CD4-positive, alpha-beta T cell treated with Interleukin-17A for 1 hour (primary cell): ENCODE measurements at places on chromosomes 5 and 9.

GRCh38 chr5:32628049-32628844 lies 42.9 kb downstream of the SUB1 start:
- DNase-seq: no peak

DNA sequence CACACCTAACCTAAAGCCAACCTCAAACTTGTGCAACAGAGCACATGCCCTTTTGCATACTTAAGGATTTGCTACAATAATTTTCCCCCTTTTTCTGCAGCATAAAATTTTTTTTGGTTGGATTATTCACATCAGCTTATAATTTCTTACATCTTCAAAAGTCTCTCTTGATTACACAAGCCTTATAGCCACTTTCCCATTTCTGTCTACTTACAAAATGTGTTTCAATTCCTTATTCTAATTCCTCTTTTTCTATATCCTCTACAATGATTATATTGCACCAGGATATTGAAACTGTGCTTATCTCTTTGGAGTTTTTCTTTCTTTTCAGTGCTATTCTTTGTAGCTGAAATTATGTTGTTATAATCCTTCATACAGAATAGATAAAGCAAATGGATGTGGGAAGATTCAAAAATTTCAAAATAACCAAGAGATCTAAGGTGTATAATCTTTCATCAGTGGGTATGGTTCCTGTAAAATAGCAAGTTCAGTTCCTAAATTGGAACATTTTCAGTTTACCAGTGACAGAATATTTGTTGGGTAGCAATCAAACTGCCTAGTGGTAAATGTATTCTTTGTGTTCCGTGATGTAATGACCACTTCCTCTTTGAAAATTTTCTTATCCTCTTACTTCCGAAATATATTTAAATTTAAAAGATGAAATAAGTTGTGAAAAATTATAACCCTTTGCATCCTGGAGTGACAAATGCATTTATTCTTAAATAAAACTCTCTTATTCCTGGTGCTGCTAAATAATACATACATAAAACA lies 386.8 kb upstream of the CHD1 start:
- DNase-seq: no peak

DNA sequence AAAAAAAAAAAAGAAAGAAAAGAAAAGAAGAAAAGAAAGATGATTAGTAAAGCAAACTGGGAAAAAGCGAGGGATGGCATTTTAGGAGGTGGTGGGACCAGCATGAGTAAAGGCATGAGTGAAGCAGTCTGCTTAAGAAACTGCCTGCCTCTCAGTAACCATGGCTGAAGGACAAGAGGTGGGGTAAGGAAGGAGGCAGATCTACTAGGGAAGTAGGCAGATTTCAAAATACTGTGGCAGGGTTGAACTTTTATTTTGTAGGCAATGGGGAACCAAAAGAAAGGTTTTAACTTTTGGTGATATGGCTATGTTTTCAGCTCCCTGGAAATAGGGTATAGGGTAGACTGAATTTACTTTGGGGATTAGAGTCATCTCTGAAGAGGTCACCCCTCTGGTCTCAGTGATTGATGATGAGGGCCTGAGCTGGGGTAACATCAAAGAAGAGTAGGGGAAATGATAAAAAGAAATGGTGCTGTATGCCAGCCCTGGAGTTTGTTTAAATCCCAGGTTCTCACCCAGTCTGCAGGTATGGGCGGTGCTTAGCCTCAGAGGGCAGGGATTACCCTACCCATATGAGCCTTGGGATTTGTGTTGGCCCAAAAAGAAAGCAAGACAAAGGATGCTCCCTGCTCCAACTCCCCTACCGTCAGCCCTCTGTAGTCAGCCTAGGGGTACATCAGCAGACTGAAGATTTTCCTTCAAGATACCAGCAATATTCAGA lies 316.2 kb downstream of the CWC27 start:
- DNase-seq: no peak

- no peak for DNase-seq
Observed at GRCh38 chr5:180370861-180371641, 17.9 kb upstream of the GFPT2 start.

GRCh38 chr9:123787416-123787815 lies 142.5 kb downstream of the DENND1A start:
- DNase-seq: no peak

GRCh38 chr5:41842777-41843176 lies 27.4 kb downstream of the OXCT1 start:
- no peak for DNase-seq
